T-cell (primary cell): ENCODE measurements at places on chromosomes 5 and 9. TPM values are rescaled to one million over a fixed set of nuclear protein-coding genes. Genes with fewer than 3 reads are reported as not detected.

GRCh38 chr9:16023446-16023845, 470.6 kb downstream of the CCDC171 start:
- H3K36me3 ChIP-seq, result no peaks in the 10 kb centered on the region
- no peak for DNase-seq
- H3K4me1 ChIP-seq, result no peaks in the 10 kb centered on the region
- H3K4me3 ChIP-seq, result no peak overlapping the region

DNA sequence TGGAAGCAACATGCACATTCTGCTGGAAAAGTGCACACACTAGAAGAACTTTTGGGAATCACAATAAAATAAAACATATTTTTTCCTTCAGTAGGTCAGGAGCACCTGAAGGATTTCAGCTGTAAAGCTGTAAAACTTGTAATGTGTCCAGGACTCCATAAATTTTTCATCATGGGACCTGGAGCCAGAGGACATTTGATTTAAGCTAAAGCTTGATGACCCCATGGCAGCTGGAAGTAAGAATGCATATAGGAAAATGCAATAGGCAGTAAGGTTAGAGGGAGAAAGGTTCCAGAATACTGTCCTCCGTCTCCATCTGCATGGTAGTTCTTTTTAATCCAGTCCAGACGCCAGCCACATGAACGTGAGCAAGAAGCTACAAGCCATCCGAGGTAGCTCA, 166.0 kb downstream of the ADAMTSL1 start:
- no peak overlapping the region for H3K27ac ChIP-seq
- H3K36me3 ChIP-seq, result no peaks in the 10 kb centered on the region
- H3K27me3 ChIP-seq, result no peaks in the 10 kb centered on the region
- no peak overlapping the region for H3K4me3 ChIP-seq
- H3K4me1 ChIP-seq, result no peaks in the 10 kb centered on the region
- DNase-seq, result no peak

DNA sequence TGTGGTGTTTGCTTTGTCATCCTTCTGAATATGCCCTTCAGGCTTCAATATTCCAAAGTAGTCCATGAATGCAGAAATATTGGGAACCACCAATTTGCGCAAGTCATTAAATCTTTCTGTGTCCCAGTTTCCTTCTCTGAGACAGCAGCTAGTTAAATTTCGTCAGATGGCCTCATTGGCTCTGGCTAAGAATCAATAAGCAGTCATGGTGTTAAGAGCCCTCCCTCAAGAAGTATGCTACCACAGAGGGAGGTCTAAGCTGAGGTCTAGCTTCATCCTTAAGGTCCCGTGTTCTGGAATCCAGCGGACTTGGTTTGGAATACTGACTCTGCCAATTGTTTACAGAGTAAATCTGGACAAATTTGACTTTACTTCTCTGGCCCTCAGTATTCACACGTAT, 59.1 kb upstream of the C5orf58 start:
- H3K27me3 ChIP-seq, result peaks cover 16% of the 10 kb centered on the region
- DNase-seq, result no peak
- no peak overlapping the region for H3K27ac ChIP-seq
- H3K36me3 ChIP-seq, result no peaks in the 10 kb centered on the region
- no peaks in the 10 kb centered on the region for H3K4me1 ChIP-seq

DNA sequence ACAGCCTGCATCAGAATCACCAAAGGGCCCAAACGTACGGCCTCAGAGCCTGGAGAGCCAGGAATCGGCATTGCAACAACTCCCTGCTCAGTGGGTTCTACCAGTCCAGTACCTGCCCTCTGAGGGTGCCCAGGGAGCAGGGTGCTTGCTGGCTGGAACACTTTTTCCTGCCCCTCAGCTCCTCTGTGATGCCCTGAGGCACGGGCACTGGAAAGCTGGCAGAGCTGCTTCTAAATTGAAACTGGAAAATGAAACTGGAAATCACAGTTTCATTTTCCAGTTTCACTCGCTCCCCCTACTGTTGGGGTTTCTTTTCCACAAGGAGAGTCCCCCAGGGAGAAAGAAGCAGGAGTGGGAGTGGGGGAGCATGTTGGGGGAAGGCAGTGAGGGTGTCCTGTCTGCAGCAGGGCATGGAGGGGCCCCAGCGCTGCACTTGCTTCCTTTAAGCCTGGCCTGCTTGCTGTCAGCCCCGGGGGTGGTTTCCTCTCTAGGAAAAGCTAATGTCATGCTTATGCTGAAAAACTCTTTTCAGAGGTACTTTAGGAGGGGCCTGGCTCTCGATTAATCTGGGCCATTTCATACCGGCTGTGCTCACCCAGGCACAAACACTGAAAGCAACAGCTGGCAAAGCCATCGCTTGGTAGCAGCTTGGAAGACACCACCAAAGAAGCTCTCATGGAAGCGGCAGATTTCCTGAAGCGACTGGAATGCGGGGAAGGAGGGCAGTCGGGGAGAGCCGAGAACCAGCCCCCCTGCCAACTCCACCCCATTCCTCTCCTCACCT, 26.2 kb downstream of the IRF1 start:
- H3K4me1 ChIP-seq, result peaks cover 47% of the 10 kb centered on the region
- H3K36me3 ChIP-seq, result peaks cover 12% of the 10 kb centered on the region
- no peaks in the 10 kb centered on the region for H3K27me3 ChIP-seq
- peak overlapping the region; percentile 95 for H3K27ac ChIP-seq

DNA sequence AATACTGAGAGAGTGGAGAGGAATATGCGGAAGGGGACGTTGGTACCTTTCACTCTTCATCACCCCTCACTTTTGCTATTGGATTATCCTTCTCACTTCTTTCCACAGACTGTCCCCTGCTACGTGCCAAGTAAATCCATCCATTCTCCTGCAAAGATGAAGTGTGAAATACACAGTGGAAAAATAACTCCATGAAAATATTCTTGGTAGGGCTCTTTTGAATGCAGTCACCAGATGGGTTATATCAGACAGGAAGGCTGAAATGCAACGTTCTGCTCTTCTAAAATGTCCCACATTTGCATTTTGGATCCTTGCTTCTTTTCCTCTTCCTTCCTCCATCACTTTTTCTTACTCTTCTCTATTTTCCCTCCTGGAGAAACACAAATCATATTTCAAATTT, 510.3 kb upstream of the CLINT1 start:
- no peak overlapping the region for H3K4me3 ChIP-seq
- H3K27ac ChIP-seq, result no peak overlapping the region
- no peak for DNase-seq
- H3K27me3 ChIP-seq, result no peaks in the 10 kb centered on the region
- no peaks in the 10 kb centered on the region for H3K4me1 ChIP-seq
- H3K36me3 ChIP-seq, result no peaks in the 10 kb centered on the region

DNA sequence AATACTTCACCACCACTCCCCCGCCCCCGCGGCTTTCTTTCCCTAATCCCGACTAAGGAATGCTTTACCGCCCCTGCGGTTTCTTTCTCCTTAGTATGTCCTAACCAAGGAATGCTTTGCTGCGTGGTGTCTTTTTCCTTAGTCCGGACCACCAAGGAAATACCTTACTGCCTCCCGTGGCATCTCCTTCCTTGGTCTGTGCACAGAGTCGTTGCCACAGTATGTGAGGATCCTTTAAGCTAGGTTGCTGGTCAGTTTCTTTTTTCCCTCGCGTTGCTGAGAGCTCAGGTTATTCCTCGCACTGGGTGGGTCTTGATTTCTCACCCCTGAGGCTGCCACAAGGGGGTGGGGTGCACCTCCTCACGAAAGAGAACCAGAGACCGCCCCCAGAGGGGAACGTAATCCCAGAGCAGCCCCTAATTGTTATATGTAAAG, 309.4 kb downstream of the NR3C1 start:
- no peak for DNase-seq
- H3K27ac ChIP-seq, result no peak overlapping the region
- H3K4me1 ChIP-seq, result no peaks in the 10 kb centered on the region
- H3K36me3 ChIP-seq, result no peaks in the 10 kb centered on the region

DNA sequence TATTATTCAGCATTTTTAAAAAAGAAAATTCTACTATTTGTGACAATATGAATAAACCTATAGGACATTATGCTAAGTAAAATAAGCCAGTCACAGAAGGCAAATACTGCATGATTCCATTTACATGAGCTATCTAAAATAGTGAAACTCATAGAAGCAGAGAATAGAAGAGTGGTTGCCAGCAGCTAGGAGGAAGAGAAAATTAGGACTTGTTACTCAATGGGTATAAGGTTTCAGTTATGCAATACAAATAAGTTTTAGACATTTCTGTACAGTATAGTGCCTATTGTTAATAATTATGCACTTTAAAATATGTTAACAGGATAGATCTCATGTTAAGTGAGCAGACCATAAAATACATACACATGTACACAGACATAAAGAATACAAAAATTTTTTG, 73.8 kb upstream of the SPINK5 start:
- H3K4me1 ChIP-seq, result no peaks in the 10 kb centered on the region
- no peak overlapping the region for H3K4me3 ChIP-seq
- H3K27me3 ChIP-seq, result no peaks in the 10 kb centered on the region

- peaks cover 15% of the 10 kb centered on the region for H3K27me3 ChIP-seq
- no peak overlapping the region for H3K4me3 ChIP-seq
- H3K36me3 ChIP-seq, result no peaks in the 10 kb centered on the region
These were observed 24.8 kb upstream of the OTP start for GRCh38 chr5:77663090-77663863.

DNA sequence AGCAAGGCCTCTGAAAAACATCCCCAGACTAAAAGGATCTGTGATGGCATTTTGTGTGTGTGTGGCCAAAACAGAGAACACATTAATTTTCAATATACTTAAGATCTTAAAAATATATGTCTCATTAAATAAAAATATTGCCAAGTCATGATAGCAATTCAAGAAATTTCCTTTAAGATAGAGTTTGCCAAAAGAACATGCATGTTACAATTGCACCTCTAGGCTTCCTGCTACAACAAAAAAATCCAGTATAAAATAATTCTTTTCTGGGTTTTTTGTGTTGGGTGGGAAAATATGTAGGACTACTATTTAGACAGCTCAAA, 5.2 kb downstream of the ANXA1 start:
- no peak overlapping the region for H3K27ac ChIP-seq
- H3K27me3 ChIP-seq, result no peaks in the 10 kb centered on the region
- DNase-seq, result no peak
- H3K4me3 ChIP-seq, result no peak overlapping the region
- no peaks in the 10 kb centered on the region for H3K36me3 ChIP-seq

- H3K4me1 ChIP-seq, result no peaks in the 10 kb centered on the region
- no peak overlapping the region for H3K4me3 ChIP-seq
- DNase-seq, result no peak
- H3K36me3 ChIP-seq, result no peaks in the 10 kb centered on the region
- H3K27ac ChIP-seq, result no peak overlapping the region
- H3K27me3 ChIP-seq, result no peaks in the 10 kb centered on the region
These were observed 688.0 kb upstream of the SEMA6A start for GRCh38 chr5:117262572-117263131.

DNA sequence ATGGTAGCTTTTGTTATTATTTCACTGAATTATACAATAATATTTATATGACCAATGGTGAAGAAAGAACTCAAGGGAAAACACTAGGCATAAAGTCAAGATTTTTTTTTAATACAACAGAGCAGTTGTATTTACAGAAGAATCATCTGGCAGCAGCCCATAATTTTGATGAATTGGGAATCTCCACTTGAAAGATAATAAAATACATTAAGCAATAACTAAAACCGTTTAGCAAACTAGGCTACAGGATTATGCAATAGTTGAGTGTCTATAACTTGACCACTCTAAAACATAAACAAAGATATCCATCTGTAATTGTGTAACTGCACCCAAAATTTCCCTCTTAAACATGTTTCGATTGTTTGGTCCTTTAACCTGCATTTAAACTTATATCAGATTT, 80.8 kb downstream of the SNCAIP start:
- no peaks in the 10 kb centered on the region for H3K27me3 ChIP-seq
- no peak overlapping the region for H3K4me3 ChIP-seq
- H3K4me1 ChIP-seq, result no peaks in the 10 kb centered on the region
- H3K36me3 ChIP-seq, result no peaks in the 10 kb centered on the region
- no peak for DNase-seq

DNA sequence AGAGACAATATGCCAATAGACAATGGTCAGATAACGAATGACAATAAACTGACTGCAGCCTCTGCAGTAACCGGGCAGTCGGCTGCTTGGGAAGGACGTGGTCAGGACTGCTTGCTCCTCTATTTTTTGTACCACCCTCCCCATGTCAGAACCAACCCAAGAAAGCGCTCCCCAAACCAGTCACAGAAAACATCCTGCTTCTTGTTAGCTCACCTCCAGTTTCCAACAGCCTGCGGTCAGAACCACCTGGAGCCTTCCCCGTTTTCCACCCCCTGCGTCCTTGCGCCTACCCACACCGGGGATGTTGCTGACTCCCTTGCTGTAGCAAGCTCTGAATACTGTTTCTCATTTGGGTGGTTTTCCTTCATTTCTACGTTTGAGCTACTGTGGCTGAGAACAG, 1.7 kb upstream of the MRNIP start:
- DNase-seq, result no peak
- H3K27me3 ChIP-seq, result no peaks in the 10 kb centered on the region
- peaks cover 2% of the 10 kb centered on the region for H3K36me3 ChIP-seq
- no peak overlapping the region for H3K27ac ChIP-seq
- H3K4me3 ChIP-seq, result no peak overlapping the region
- peaks cover 24% of the 10 kb centered on the region for H3K4me1 ChIP-seq

DNA sequence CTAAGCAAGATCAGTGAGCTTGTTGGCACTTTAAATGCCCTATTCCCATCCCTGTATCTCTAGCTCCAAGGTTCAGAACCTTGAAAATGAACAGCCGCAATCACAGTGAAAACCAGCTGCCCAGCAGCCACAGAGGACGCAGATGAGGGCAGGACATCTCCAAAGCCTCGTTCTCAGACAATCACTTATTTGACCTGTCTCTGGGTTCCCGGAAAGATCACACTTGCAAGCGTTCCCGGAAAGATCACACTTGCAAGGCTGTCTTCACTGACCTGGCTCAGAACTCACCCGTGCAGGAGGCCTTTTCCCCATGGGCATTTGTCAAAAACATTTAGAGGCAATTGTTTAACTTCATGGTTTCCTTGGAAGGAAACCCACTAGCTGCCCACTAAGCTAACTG, 25.7 kb downstream of the IPPK start:
- H3K27me3 ChIP-seq, result no peaks in the 10 kb centered on the region
- no peaks in the 10 kb centered on the region for H3K4me1 ChIP-seq
- H3K4me3 ChIP-seq, result no peak overlapping the region
- H3K36me3 ChIP-seq, result peaks cover 88% of the 10 kb centered on the region
- no peak overlapping the region for H3K27ac ChIP-seq

- H3K27ac ChIP-seq, result no peak overlapping the region
- H3K36me3 ChIP-seq, result no peaks in the 10 kb centered on the region
- H3K4me3 ChIP-seq, result no peak overlapping the region
- no peak for DNase-seq
- no peaks in the 10 kb centered on the region for H3K4me1 ChIP-seq
These were observed 28.3 kb upstream of the PDE4D start for GRCh38 chr5:59921816-59922215.

- peaks cover 87% of the 10 kb centered on the region for H3K36me3 ChIP-seq
- H3K4me3 ChIP-seq, result no peak overlapping the region
- peaks cover 16% of the 10 kb centered on the region for H3K4me1 ChIP-seq
- H3K27me3 ChIP-seq, result no peaks in the 10 kb centered on the region
- peak overlapping the region; percentile 28 for H3K27ac ChIP-seq
These were observed 17.0 kb downstream of the IARS1 start for GRCh38 chr9:92276331-92277032.

GPRIN1 gene
- 0.73 TPM for total RNA-seq

DBH gene
- 0.82 TPM for total RNA-seq

BASP1 gene
- total RNA-seq, result 0.47 TPM

FCN1 gene
- total RNA-seq, result 1.8 TPM

N4BP3 gene
- total RNA-seq, result 8.1 TPM

NIPSNAP3A gene
- 9.8 TPM for total RNA-seq

PCDHB13 gene
- not detected for total RNA-seq
